HS-5 (cell line): ENCODE measurements at places on chromosomes 2 and 18.

- no peak for DNase-seq
Observed at GRCh38 chr18:35159782-35160181, 81.1 kb upstream of the ZNF397 start.

DNA sequence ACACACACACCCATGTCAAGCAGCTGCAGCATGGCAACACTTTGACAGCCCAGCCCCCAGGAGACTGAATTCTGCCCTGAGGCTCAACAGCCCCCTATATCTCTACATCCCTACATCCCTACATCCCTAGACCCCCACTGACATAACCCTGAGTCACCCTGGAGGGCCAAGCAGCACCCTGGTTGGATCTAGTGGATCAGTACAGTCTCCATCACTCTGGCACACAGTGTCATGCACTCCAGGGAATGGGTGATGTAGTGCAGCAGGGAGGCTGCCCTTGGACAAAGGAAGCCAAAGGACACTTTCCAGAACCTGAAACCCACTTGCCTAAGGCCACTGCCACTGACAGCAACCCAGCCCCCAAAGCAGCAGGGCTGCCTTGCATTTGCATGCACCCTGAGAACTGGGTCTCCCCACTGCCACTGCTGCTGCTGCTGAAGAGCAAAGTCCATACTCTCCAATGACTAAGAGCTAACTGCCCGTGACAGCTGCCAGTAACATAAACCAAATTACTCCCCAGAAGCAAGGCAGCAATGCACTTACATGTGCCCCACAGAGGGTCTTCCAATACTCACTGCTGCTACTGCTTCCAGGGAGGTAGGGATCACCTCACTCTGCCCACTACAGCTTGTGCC is 681.6 kb upstream of the KLHL29 start:
- DNase-seq: no peak

DNA sequence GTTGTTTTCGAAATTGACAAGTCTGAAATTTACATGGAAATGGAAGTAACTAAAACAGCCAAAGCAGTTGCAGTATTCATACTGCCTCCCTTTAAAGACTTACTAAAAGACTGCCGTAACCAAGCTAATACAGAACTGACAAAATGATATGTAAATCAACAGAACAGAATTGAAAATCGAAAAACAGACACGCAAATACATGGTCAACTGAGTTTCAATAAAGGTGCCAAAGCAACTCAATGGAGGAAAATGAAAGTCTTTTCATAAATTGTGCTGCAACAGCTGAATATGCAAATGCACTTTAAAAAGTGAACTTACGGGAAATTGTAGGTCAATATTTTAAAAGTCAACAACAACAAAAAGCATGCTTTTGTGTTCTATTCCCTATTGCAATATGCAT is 34.2 kb downstream of the TMEM131 start:
- DNase-seq: no peak

DNA sequence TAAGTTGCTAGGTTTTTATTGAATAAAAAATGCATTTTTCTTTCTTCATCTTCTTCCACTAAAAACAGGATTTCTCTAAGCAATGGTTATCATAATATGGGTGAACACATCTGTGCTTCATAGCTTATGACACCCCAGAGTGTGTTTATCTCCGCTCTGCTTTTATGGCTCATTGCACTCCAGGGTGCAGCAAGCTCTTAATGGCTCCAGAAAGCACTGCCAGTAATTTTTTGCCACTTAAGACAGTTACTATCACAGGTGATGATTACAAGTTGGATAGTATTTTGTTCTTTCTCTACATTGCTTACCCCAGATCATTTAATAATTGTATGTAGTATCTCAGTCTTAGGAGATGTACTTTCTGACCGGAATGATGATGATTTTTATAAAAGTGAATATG is 239.3 kb upstream of the CDH20 start:
- no peak for DNase-seq

GRCh38 chr2:98734162-98734561 is 3.2 kb upstream of the MGAT4A start:
- no peak for DNase-seq

GRCh38 chr18:34959211-34959829 is 81.9 kb upstream of the MAPRE2 start:
- DNase-seq: no peak
